Right cardiac atrium (tissue), 5 donors: ENCODE measurements at places on chromosomes 6 and 20.

DNA sequence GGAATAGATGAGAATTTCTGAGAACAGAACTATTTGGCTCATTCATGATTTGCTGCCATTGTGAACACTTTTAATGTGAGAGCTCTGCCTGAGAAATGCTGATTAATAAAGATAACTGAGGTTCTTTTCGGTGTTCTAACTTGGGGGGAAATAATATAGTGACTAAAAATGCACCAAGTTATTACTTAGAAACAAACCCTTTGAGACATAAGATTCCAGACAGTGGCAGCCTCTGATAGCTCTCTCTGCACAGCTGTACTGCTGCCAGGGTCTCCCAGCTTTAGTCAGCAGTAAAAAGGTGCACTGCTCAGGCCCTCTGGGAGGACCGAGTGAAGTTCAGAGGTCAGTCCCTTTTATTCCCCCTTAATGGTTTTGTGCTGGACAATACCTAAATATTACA lies 2.5 kb upstream of the PRDM1 start:
- no peak for DNase-seq

DNA sequence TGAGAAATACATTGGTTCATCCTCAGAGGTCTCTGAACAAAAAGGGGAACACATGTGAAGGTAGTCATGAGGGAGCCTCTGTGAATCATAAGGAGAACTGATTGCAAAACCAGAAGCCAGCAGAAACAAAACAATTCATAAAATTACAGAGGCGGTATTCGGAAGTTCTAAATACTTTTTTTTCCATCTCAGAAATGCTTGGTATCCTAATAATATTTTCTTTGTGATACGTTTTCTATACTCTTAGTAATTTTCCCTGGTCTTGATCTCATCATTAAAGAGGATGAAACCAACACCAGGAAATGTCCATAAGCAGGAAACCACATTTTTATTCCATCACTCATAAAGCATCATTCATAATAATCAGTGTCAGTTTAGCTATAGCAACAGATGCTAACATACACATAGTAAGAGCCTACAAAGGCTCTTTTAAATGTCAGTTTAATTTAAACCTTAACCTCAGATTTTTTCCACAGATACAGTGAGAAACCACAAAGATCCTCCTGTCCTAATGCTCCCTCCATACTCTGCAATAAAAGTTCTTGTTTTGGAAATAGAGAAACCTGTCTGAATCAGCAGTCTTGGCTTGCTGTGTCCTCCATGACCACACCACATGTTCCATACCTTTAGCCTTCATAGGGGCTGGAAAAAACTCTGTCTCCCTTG lies 29.2 kb downstream of the SGK1 start:
- DNase-seq = no peak

DNA sequence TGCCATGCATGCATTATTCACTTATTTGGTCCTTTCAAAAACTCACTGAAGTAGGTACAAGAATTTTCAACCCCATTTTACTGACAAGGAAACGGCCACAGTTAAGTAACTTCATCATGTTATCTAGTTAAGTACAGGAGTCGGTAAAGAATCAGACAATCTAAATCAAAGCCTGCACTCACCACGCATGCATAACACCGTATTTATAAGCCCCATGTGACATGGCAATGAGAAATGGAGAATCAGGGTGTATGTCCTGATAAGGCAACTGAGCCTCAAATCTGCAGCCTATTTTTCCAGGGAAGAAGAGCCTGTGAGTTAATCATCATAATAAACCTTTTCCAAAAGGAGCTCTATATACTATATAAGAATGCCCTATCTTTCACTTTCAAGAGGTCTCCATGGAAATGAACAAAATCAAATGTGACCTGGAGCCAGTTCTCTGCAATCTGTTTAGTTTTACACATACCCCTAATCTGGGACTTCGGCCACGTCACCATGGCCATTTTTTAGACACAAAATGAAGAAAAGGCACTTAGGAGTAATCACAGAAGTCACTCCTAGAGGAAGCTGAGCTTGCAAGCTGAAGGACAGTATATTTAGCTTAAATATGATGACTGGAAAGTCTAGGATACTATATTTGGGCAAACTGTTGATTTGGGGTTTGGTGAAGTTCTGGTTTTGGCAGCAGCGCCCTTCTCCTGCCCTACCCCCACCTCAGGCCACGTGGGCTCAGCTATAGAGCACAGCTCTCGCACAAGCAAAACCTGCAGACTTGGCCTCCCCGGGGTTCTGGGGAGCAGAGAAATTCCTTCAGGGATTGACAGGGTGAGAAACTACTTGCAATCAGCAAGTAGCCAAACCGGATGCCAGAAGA lies 19.2 kb downstream of the TRAM2 start:
- DNase-seq = no peak

- no peak for DNase-seq
These were observed 190.0 kb downstream of the DHX35 start for GRCh38 chr20:39152126-39152525.

DNA sequence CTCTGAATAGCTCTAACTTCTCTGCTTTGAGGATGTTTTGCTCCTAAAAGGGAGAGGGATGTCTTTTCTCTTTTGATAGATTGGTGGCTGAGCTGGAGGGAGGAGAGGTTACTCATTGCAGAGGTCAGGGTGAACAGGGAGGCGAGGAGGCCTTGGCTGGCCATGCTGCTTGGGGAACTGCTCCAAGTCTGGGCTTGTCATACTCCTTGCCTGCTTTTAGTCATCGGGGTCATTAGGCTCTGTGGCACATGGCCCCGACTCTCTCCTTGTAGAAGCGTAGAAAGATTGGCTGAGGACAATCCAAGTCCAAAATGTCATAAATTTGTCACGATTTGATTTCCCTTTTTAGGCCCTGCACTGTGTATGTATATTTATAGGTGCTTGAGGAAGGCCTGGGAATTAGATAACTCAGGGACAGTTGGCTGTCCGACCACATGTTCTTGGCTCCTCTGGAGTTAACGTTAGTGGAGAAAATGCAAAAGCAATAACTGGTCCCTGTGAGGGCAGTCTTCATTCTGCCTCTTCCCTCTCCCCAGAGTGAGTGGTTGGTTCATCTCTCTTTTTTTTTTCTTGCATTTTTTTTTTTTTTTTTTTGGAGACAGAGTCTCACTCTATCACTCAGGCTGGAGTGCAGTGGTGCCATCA lies 160.1 kb downstream of the SCP2D1 start:
- peak; percentile 72 for DNase-seq

DNA sequence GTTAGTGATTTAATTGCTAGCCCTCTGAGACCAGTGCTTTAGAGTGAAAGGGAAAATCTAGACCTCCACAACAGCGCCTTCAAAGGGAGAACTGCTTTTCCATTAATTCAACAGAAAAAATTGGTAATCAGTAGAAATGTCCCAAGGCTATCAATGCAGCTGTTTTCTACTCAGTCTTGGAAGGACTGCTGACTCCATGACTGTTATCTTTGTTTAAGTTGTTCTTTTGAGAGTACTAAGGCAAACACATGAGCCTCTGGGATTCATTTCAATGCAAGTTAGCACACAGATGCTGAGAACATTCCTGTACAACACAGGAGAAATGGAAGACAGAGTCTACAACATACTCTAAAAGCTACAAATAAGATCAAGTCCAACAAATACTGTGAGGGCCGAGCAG lies 301.7 kb upstream of the PTCHD4 start:
- DNase-seq = no peak

GRCh38 chr6:42158011-42158410 lies 15.2 kb upstream of the GUCA1A start:
- no peak for DNase-seq

DNA sequence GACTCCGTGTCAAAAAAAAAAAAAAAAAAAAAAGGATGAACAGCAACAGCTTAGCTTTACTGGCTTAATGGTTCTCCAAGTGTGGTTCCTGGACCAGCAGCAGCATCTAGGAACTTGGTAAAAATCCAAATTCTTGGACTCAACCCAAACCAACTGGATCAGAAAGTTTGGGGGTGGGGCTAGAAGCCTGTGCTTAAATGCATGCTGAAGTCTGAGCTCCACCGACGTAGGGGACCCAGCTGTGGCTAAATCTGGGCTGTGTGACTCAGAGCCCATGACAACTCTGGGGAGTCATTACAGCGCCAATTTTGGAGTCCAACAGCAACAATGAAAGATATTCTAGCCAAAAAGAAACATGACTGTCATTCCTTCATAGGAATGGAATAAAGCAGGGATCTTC lies 13.6 kb upstream of the CHD6 start:
- peak; percentile 80 for DNase-seq

DNA sequence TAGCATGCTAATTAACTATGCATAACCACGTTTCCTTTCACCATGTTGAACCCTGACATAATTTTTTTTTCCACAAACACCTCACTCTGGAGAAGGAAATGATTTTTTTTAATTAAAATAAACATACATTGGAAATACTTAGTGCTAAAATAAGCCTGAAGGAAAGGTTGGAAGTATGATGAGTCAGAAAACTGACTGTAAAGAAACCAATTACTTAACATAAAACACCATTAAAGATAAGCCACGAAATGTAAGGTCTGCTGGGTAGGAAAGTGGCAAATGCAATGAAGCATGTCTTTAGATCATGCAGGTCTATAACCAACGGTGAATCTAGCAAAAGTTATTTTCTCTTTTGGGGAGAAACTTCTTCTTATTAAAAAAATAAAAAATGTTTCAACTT lies 47.5 kb downstream of the OPRM1 start:
- DNase-seq = no peak

DNA sequence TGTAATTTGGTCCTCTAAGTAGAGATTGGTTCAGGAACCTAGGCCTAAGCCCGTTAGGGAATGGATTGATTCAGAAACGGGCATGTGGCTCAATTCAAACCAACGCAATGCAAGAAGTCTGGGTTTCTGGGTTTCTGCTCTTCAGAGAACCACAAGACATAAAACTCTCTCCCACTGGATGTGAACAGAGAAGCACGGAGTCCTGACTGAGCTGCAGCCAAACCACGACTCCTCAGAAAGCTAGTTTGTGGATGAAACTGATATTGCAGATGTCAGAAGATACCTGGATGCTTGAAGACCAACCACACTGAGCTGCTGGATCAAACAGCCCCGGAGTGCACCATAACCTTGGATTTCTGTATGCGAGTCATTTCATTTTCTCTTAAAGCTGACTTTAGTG lies 50.0 kb downstream of the SOD2 start:
- no peak for DNase-seq

GRCh38 chr6:150349546-150349945 lies 19.3 kb upstream of the IYD start:
- DNase-seq = no peak

GRCh38 chr6:95681736-95682135 lies 104.4 kb downstream of the MANEA start:
- no peak for DNase-seq
